ENCODE measurements at places on chromosomes 6 and 20.
A peak's percentile ranks its signal among the peaks of the same experiment; 100 is the strongest.

DNA sequence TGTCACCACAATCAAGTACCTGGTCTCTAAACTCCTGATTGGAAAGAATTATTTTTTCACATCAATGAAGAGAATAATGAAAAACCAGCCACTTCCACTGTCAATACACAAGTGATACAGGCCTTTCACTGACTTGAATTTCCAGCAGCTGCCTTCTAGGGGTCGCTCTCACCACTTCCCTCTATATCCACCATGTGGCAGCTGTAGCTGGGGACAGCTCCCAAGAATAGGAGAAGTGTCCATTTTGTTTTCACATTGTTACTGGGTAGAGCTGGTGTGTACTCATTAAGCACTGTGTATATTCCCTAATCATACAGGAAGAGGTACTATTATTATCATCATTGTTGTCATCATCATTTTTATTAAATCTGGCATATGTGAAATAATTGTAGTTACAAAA lies 438.4 kb upstream of the SPTLC3 start:
- DNase-seq: no peak

GRCh38 chr20:53281557-53282117 lies 309.5 kb downstream of the TSHZ2 start:
- DNase-seq: no peak

GRCh38 chr6:41371461-41371991 lies 36.1 kb downstream of the NCR2 start:
- DNase-seq: peak; percentile 62

- no peak for DNase-seq
Measured at GRCh38 chr20:59159493-59160376, 3.9 kb upstream of the ZNF831 start.

DNA sequence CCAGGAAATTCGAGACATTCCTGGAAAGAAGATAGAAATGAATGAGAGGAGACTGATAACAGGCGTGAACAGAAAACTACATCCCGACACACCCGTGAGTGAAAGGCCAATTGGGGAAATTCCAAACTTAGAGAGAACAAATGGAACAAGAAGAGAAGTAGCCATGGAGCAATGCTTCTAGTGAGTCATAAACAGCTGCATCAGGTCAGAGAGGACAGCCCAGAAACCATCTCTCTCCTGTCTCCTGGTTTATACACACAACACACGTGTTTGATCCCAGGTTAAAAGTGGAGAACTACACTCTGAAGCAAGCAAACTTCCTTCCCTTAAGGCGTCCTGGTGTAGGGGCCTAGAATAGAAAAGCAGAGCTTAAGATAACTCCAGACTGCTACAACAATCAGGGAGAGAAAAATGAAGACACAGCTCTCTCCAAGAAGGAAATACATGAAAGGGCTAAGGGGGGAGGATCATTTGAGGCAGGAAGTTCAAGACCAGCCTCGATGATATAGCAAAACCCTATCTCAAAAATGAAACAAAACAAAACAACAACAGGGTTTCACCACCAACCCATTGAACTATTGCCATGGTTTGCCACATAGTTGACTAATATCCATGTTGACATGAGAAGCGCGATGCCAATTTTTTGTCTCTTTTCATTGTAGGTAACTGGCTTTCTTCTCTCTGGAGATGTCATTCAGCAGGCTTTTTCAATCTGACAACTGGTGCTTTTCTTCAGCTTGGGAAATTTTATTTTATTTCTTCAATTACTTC lies 26.9 kb downstream of the NRN1 start:
- no peak for DNase-seq

DNA sequence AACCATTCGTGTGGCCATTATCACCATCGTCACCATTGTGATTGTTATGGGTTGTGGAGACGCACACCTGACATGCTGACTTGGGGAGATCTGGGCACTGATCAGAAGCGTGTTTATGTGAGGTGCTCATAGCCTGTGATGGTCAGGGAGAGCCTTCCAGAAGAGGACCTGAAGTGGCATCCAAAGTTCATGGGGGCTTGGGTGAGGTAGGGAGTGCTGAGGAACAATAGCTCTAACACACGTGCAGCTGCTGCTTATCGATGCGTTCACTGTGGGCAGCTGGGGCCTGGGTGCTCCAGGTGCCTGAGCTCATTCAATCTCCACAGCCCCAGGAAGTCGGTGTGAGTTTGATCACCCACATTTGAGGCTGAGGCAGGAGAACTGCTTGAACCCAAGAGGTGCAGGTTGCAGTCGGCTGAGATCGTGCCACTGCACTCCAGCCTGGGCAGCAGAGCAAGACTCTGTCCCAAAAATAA lies 227.3 kb downstream of the PREX1 start:
- no peak for DNase-seq

DNA sequence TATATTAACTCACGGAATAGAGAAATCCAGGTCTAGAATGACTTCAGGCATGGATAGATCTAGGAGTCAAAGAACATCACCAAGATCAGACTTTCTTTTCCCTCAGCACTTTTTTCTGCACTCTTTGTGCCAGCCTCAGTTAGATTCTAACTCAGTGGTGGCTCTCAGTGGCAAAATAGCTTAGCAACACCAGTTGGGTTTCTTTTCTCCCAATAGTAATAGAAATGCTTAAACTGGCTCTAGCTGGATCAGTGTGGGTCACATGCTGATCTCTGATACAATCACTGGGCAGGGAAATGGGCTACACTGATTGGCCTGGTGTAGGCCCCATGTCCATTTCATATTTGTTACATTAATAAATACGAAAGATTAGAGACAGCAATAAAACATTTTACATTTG lies 44.2 kb upstream of the ARFGEF2 start:
- DNase-seq: peak; percentile 30

DNA sequence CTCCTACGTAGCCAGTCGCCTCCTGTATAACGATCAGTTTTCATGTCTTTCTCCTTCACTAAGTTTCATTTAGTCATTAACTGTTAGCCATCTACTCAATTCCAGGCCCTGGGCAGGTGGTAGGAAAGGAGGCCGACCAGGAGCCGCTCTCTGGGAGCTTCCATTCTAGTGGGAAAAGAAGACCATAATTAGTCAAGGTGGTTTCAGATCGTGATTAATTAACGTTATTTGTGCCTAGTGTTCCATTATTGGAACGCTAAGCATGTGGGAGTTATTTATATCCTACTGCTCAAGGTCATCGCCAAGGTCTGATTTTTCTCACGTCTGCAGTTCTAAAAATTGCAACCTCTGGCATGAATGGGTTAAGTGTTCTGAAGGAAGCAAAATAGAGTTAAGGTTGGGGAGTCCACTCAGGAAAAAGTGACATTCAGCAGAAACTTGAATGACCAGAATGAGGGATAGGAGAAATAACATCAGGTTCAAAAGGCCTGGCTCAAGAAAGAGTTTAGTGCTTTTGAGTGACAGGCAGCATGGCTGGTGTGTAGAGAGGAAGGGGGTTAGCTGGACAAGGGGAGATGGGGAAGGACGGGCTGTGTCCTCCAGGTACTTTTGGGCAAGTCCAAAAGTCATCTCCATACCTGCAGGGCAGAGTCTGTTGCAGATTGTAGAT lies 812 bp downstream of the SLC9A8 start:
- no peak for DNase-seq

DNA sequence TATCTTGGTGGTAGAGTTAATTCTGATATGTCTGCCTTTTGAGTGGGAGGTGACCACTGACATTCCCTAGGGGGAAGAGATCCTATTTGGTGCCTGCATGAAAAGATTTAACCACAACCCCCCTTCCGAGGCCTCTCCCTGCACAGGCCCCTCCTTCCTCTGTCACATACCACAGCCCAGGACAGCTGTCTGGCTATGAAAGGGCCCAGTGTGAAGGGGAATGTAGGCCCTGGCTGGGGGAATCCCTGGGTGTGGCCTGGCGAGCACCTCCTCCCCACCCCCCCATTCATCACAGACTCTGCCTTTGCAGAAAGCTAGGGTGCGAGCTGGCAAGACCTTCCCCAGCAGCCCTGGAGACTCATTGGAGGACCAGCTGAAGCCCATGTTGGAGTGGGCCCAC lies 27.4 kb upstream of the MAPRE1 start:
- DNase-seq: peak; percentile 24

GRCh38 chr6:106486236-106486635 lies 125.7 kb downstream of the CRYBG1 start:
- DNase-seq: no peak

DNA sequence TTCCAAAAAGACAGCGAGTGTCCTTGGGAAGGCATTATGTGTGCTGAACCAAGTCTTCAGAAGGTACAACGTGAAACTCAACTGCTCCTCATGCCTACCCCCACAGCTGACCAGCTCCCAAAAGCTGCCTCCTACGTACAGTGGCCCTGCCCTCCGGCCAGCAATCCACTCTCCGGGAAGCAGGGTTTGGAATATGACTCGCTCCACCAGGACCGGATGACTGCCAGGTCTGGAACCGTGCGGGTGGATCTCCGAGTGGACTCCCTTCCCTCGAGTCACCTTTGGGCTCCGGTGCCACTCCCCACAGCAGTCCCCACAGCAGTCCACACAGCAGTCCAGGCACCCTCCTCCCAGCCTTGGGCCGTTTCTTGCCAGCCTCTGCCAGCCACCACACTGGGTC lies 4.3 kb downstream of the ZBTB46 start:
- no peak for DNase-seq

- DNase-seq: no peak
Measured at GRCh38 chr6:146827216-146827928, 228.6 kb downstream of the ADGB start.

GRCh38 chr6:135047336-135047735 lies 7.3 kb downstream of the HBS1L start:
- no peak for DNase-seq

DNA sequence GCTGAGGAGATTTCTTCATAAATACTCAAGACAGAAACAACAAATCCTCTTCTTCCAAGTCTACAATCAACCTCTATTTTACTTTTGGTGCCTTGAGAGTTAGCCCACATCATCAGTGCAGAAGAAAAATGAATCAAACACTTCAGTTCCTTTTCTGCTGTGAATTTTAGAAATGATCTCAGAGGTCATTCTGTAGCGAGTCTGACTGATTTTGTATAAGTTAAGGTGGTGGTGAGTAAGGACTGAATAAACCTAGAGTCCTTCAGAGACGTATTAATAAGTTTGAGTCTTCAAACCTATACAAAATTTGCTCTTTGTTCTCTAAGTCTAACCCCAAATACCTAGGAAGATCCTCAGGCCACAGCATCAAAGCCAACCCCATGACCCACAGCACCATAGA lies 33.1 kb upstream of the NT5E start:
- no peak for DNase-seq

DNA sequence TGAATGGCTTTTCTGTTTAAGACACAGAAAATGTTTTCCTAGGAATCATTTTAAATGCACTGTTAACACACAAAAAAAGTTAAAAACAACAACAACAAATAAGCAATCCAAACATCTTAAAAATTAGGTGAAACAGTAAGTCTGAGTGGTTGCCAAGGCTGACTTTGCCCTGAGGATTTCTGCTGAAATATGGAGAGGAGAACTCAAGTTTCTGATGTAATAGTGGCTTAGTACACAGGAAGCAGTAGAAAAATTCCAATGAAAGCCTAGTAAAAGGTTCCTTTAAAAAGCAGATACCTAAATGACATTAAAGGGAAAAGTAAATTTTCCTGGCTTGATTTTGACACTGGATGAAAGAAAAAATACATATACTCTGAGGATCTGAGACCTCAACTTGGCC lies 184.2 kb downstream of the EPM2A start:
- DNase-seq: no peak

DNA sequence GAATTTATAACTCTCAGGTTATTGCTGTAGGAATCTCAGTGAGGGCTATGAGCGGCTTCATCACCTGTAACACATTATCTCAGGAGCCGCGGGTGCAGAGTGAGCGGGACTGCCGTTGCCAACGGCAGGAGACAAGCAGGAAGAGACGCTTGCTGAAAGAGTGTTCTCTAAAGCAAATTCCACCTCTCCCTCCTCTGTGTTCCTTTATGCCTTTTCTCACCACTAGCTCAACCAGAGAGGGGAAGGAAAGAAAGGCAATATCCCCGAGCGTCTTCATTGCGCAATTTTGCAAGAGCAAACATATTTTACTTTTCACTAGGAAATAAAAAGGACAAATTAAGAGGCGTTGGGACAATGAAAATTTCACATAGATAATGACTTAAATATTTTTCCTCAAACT lies 185.2 kb upstream of the EXOC2 start:
- no peak for DNase-seq

- DNase-seq: no peak
Measured at GRCh38 chr6:13228264-13229204, 99.8 kb downstream of the TBC1D7 start.

GRCh38 chr6:24451581-24452388 lies 37.6 kb downstream of the GPLD1 start:
- no peak for DNase-seq

- DNase-seq: no peak
Measured at GRCh38 chr6:10384610-10385523, 30.0 kb downstream of the TFAP2A start.

GRCh38 chr6:131488780-131489179 lies 84.2 kb upstream of the ARG1 start:
- DNase-seq: no peak

DNA sequence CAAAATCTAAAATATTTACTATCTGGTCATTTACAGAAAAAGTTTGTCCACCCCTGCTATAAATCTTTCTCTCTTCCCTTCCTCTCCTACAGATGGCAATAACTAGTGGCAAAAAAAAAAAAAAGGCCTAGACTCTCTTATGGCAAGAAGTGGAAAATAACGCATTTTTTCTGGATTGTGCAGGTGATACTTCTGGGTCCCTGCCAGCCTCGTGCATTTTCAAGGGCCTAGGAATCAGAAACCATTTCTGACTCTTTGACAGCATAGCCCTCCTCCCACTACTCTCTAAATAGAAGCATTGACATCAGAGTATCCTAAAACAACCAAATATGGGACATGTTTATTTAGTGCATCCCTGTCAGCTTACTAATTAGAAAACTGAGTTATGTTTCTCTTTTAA lies 251.0 kb downstream of the KHDC1L start:
- no peak for DNase-seq

DNA sequence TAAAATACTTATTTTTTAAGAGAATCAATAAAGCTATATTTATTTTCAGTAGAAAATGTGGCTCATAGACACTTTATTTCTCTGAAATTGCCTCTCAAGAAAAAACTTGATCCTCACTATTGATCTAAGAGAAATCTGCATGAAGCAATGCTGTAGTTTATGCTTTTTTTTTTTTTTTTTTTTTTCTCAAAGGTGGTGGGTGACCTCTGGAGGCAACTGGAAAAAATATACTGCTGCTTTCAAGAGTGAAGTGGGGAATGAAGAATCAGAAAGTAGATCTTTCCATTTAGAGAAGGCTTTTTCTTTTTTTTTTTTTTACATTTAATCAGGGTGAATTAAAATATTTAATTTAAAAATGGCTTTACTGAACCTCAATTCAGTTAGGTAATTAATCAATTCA lies 169.3 kb downstream of the SLC16A10 start:
- DNase-seq: no peak
